ENCODE measurements at places on chromosomes 7 and 10.

DNA sequence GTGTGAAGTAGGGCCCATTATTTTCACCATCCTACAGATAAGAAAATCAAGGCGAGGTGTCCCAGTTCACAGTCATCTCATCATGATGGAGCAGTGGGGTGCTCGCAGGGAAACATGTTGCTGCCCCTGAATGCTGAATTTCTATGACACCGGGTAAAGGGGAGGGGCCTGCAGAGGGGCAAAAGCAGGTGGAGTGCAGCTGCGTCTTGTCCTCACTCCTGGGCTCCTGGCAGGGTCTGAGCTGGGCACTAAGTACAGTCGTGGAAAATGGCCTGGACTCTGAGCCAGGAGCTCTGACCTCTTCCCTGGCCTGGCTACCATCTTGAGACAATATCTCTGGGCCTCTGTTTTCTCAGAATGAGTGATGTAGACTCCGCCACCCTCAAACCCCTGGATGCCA, 253.1 kb upstream of the PITRM1 start:
- DNase-seq, result no peak

DNA sequence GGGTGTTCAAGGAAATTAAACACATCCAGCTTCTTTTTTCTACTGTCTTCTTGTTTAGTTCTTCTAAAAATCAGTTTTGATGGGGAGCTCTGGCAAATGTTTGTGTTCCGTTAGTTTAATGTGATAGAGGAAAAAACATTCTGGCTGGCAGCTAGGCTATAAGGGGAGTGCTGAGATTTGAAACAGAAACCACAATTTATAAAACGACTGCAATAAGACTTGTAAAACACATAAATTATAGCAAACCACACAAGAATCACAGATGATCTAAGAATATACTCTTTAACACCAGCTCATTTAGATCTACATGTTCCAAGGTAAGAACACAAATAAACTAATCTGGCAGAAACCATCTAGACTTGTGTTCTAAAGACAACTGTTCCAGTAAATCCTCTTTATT, 425.5 kb downstream of the CNTNAP2 start:
- no peak for DNase-seq

GRCh38 chr10:48838834-48839233, 100.8 kb downstream of the LRRC18 start:
- DNase-seq, result no peak

GRCh38 chr10:78784546-78784945, 284.2 kb upstream of the ZMIZ1 start:
- DNase-seq, result no peak

GRCh38 chr10:95767884-95768556, 12.1 kb downstream of the ENTPD1 start:
- peak; percentile 58 for DNase-seq

- DNase-seq, result no peak
Measured at GRCh38 chr10:25615926-25616325, 318.1 kb upstream of the MYO3A start.

DNA sequence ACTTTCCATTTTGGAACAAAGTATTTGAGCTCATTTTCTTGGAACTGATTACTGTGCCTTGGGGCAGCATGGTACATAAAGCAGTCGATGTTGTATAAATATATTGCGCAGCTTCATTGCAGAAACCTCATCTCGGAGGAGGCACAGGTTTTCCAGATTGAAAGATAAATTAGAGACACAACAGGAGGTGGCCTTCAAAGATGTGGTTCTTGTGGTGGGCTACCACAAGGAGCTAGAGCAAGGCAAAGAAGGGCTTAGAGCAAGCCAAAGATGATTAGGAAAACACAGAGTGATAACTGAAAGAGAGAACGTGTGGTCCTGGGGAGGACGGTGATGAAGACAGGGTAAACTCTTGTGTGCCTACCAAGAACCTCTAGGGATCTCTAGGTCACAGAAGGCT, 169.1 kb upstream of the TNS3 start:
- no peak for DNase-seq

GRCh38 chr10:116096526-116096925, 176.5 kb downstream of the GFRA1 start:
- DNase-seq, result no peak

GRCh38 chr7:140078392-140078791, 15.6 kb upstream of the PARP12 start:
- no peak for DNase-seq

All from mucosa of gallbladder (tissue), 1 donor.